ENCODE measurements at places on chromosomes 3 and 15.

- no peak for DNase-seq
These were observed 53.1 kb downstream of the TGFBR2 start for GRCh38 chr3:30659270-30660130.

DNA sequence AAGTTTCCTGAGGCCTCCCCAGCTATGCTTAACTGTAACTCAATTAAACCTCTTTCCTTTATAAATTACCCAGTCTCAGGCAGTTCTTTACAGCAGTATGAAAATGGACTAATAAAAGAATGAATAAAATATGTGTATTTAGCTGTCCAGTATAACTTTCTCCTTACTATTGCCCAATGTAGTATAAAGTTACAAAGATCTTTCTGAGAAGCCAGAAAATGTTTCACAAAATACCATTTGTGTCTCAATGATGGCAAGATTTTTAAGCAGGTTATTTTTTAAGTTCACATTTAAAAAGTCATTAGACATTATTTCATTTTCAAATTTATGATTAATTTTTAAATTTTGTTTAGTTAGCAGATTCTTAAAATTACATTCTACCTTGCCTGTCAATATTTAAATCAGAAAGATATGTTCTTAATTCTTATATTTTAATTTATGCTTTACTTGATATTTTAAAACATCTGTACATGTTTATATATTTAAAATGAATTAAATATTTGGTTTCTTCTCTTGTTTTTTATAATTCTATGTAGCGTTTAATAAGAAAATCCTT, 189.2 kb downstream of the GBE1 start:
- no peak for DNase-seq

GRCh38 chr3:23270423-23270822, 67.3 kb downstream of the UBE2E2 start:
- DNase-seq = no peak

GRCh38 chr3:77025471-77025870, 14.4 kb upstream of the ROBO2 start:
- DNase-seq = no peak

DNA sequence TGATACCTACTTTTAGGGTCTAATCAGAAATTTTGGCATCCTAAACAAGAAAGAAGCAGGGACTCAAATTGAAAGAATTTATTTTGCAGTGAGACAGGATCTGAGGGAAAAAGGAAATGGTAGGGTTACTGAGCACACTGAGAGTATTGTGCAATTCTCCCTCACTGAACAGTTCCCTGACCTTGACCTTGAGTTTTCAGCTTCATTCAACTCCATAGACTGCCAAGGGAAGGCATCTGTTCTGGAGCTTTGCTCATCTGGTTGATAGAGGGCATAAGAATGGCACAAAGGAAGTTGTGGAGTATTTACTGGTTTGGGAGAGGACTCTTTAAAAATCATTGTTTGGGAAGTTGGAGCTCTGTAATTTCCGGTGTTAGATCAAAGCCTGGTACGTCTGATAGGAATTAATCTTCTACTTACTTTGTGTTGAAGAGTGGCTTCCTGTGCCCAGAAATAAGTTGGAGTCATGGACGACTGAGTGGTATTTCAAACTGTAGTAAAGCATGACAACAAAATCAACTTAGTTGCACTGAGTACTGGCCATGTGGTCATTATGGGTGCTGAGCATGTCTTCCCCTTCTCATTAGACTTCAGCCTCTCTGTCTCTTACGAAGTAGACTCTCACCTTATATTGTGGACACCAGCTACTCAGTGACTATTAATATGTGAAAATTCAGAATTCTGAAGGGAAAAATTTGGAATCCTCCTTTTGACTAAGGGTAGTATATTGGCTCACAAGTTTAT, 40.8 kb downstream of the CLDN1 start:
- DNase-seq = no peak

GRCh38 chr3:31543375-31543774, 10.7 kb downstream of the STT3B start:
- no peak for DNase-seq

- DNase-seq = no peak
These were observed 56.1 kb upstream of the PLXNA1 start for GRCh38 chr3:126926684-126927400.

DNA sequence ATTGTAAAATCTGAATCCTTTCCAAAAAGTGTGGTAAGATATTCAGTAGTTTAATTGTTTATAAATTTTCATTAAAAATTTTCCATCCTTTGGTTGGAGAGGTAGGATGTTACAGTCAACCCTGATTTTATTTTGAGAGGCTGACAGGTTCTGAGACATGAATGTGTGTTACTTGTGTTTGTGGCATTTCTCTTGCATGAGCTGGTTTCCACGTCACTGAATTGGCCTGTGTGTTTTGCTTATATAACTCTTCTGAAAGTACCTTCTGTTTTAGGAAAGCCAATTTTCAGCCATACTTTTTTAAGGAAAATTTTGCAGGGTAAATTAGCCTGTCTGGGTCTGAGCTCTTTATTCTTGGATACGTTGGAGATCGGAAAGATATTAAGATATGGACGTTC, 30.7 kb downstream of the PXYLP1 start:
- DNase-seq = no peak

DNA sequence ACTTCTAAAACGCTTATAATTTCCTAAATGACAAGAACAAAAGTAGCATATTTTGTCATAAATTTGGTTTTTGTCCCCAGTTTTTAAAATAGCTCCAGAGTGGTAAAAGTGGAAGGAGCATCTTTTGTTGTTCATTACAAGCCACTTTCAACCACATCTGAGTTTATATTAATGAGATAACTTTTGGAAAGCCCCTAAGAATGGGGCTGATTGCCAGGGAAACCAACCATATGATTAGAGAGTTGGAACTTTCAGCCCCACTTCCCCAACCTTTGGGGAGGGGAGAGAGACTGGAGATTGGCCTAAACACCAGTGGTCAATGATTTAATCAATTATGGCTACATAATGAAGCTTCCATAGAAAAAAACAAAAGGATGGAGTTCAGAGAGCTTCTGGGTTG, 57.4 kb downstream of the CPA3 start:
- DNase-seq = no peak

DNA sequence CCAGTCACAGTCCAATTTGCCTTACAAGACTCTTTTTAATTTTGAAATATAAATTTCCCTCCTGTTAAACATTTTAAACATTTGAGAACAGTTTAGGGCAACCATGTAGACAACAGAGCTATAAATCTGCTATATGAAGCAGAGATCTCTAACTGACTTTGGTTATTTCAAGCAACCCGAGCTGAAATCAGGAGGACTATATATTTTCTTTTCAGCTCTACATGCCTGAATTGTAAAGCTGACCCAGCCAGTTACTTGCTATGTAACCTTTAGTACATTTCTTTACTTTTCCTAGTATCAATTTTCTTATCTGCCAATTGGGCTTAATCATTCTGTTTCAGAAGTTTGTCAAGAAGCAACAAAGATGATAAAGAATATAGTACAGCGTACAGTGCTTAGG, 457.4 kb upstream of the NECTIN3 start:
- DNase-seq = no peak

GRCh38 chr3:105826778-105827634, 41.8 kb downstream of the CBLB start:
- no peak for DNase-seq

DNA sequence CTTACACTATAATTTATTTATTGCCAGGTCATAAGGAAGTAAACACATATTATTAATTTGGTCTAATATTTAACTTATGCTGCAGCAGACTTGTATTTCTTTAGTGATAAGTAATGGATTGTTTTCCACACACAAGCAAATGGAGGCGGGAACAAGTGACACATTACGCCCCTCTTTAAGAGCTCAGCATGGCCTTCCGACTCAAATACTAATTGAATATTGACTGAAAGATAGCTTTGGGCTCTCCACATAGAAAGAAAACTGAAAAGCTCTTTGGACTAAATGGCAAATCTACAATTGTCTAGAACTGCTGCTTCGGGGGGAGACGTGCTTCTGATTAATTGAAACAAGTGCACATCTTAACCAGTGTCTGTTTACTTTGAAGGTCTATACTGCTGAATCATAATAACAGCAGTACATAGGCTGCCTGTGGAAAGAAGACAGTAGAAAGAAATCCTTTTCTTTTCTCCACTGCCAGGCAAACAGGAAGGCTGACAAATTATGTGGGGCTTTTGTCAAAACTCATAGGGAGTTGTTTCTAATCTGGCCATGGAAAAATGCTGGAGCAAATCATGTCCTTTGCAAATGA, 15.9 kb downstream of the CADPS start:
- no peak for DNase-seq

DNA sequence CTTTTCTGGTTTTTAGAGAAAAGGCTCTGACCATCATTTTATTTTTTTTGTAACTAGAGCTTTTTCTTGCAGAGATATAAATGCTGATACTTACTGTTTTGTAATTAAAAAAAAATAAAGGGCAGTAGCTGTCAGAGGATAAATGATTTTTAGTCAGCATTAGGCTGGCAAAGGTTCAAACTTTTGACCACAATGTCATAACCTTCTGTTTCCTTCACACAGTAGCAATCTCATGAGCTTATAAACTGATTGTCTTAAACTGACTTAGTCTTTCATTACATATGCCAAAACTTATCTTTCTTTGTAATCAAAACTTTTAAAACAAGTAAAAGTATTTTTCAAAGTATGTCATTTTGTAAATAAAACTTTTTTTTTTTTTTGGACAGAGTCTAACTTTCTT, 841.9 kb downstream of the OTOL1 start:
- DNase-seq = no peak

DNA sequence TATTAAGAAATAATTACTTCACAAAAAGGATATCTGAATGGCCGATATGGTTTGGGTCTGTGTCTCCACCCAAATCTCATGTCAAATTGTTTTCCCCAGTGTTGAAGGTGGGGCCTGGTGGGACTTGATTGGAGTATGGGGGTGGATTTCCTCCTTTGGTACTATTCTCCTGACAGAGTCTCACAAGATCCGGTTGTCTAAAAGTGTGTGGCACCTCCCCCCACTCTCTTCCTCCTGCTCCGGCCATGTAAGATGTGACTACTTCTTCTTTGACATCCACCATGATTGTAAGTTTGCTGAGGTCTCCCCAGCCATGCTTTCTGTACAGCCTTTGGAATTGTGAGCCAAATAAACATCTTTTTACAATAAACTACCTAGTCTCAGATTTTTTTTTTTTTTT, 34.5 kb downstream of the ZBTB11 start:
- DNase-seq = no peak

- no peak for DNase-seq
These were observed 312.2 kb upstream of the SLCO3A1 start for GRCh38 chr15:91541286-91541685.

- no peak for DNase-seq
These were observed 542 bp upstream of the MEIS2 start for GRCh38 chr15:37100966-37101215.

DNA sequence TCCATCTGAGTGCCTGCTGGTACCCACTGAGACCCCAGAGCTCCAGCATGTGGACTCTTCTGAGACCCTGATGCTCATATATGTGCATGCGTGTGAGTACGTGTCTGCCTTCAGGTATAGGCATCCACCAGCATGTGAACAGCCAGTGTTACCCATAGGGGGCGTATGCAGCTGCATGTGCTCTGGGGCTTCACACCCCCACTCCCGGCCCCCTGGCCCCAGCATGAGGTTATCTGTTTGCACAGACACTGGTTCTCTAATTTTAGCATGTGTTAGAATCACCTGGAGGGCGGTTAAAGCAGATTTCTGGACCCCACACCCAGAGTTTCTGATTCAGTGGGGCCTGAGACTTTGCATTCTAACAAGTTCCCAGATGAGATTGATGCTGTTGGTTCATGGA, 824 bp upstream of the CILP start:
- DNase-seq = peak; percentile 9

DNA sequence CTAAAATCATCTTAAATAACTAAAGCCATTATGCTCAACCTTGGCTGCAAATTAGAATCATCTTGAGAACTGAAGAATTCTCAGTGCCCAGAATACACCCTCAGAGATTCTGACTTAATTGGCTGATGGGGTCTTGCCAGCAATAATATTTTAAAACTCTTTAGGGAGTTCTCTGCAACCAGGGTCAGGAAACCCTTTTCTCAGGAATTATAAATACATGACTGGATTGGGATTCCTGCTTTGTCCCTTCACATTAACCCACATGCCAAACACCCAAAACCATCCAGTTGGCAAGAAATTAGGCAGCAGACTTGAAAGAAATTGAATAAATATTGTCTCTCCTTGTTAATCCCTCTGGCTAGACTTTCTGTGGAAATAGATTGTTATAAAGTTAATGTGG, 482.3 kb upstream of the NECTIN3 start:
- DNase-seq = no peak

DNA sequence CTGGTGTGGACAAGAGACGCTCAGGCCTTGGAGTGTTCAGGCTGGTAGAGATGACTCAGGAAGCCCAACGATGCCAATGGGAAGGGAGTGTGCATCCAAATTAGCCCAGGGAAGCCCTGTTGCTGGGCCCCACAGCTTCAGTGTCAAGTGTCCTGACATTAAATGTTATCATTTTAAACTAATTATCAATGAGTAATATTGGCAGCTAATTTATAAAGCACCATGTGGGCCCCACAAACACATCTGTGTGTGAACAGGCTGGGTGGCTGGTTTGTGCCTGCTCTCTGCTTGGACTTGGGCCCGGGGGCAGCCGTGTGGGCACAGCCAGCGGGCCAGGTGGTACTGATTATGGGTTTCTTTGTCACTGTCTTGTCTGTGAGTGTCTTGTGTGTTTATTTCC, 15.0 kb downstream of the FBLN2 start:
- DNase-seq = no peak

GRCh38 chr15:76840830-76841460, 64.2 kb downstream of the SCAPER start:
- DNase-seq = peak; percentile 59

GRCh38 chr3:105137911-105138310, 228.8 kb upstream of the ALCAM start:
- no peak for DNase-seq

GRCh38 chr3:40173227-40173721, 136.2 kb upstream of the EIF1B start:
- no peak for DNase-seq

- DNase-seq = no peak
These were observed 28.8 kb downstream of the WNT5A start for GRCh38 chr3:55458181-55458790.

DNA sequence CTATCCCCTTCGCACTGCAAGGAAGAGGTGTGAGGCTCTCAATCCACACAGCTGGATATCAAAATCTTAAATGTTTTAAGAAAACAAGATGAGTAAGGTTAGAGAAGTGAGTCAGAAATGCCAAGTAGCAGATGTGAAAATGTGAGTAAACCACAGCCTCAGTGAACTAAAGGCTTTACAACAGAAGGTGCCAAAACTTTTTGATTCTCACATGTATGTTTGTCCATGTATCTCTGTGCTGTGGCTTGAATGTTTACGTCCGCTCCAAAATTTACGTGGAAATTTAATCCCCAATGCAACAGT, 126.8 kb upstream of the PFN2 start:
- no peak for DNase-seq

GRCh38 chr15:77060546-77060945, 10.4 kb downstream of the TSPAN3 start:
- DNase-seq = no peak

- DNase-seq = no peak
These were observed 5.8 kb downstream of the GOLGA6L2 start for GRCh38 chr15:23441204-23441603.
